ENCODE measurements at places on chromosomes 4 and X. TPM values are rescaled to one million over a fixed set of nuclear protein-coding genes. Genes with fewer than 3 reads are reported as not detected.

- no peak for DNase-seq
These were observed 71.1 kb downstream of the NSG1 start for GRCh38 chr4:4457803-4458553.

DNA sequence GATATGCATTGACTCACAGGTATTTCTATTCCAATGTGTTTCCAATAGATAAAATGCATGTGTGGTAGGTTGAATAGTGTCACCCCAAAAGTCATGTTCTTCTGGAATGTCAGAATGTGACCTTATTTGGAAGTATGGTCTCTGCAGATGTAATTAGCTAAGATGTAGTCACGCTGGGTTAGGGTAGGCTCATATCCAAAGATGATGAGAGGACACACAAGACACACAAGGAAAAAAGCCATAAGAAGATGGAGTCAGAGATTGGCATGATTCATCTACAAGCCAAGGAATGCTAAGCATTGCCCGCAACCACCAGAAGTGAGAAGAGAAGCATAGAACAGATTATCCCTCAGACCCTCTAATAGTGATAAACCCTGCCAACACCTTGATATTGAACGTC, 17.5 kb downstream of the ZNF330 start:
- no peak for DNase-seq

DNA sequence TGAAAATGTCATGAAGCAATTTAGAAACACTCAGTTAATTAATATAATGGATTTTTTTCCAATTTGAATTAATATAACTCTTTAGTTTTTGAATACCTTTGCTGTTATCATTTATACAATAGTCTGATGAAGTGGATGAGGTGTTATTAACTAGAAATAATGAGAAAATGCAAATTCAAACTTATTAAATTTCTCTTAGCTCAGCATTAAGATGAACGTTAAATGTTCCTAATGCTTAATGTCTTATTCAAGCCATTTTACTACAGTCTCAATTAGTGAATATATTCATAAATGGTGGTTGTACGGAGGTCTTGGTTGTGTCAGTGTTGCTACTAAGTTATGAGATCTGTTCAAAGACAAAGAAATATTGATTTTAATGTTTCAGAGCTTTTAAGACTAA, 186.3 kb downstream of the DTHD1 start:
- no peak for DNase-seq

GRCh38 chr4:61772126-61772525, 572.0 kb downstream of the ADGRL3 start:
- DNase-seq = no peak

DNA sequence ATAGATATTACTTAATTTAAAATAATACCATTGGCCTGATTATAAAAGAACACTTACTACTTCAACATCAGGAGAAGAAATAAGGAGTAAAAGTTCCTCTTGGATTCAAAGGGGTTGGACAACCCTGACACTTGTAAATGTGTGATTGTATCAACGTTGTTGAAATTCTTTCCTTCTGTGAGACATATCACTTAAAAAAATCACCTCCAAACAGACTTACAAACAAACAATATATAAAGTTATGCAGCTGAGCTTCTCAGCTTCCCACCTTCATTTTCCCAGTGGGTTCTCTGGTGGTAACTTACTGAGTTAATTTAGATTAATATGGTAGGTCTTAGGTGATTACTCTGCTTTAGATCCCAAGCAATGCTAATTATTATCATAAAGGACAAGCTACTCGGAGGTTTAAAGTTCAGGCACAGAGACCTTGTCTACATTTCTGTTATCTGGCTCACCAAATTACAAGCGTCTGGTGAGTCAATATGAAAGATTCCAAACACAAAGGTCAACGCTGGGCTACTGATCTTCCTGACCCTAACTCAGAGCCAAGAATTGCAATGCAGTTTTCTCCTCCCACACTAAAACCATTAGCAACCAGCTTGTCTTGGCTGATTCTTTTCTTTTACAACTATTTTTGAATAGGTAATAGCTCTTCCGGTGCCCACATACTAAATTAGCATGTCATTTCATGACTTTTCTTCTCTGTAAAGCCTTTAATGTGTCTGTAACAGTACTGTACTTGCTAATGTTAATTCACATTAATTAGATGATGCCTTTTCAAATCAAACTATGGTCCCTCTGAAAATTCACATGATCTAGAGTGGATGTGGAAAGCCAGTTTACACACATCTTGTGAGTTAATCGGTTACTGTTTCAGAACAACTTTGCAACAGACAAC, 157.6 kb downstream of the RASL11B start:
- no peak for DNase-seq

GRCh38 chrX:45479196-45479834, 278.6 kb upstream of the DIPK2B start:
- no peak for DNase-seq

- DNase-seq = no peak
These were observed 32.5 kb upstream of the TMPRSS11F start for GRCh38 chr4:68162196-68162595.

DNA sequence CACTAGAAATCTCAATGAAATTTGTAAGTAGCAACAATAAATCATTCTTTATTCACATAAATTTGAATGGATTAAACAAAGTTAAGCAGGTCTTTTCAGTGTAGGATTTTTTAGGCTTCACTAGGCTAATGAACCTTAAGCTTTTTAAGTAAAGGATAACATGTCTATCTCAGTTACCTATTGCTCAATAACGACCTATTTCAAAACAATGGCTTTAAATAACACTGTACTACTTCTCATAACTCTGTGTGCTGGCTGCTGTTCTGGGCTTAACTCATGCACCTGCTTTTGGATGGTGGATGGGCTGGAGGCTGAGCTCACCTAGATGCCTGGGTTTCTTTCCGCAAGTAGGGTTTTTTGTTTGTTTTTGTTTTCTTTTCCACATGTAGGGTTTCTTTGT, 495.0 kb upstream of the SLIT2 start:
- DNase-seq = no peak

- no peak for DNase-seq
These were observed 12.1 kb downstream of the TMEM164 start for GRCh38 chrX:110015032-110015431.

- DNase-seq = no peak
These were observed 165.7 kb upstream of the CASK start for GRCh38 chrX:42089031-42089430.

- no peak for DNase-seq
These were observed 304.5 kb downstream of the PPP3CA start for GRCh38 chr4:101042847-101043246.

- no peak for DNase-seq
These were observed 652.8 kb upstream of the FAM241A start for GRCh38 chr4:111492496-111492895.

- DNase-seq = no peak
These were observed 789.5 kb downstream of the TECRL start for GRCh38 chr4:63619771-63620170.

DNA sequence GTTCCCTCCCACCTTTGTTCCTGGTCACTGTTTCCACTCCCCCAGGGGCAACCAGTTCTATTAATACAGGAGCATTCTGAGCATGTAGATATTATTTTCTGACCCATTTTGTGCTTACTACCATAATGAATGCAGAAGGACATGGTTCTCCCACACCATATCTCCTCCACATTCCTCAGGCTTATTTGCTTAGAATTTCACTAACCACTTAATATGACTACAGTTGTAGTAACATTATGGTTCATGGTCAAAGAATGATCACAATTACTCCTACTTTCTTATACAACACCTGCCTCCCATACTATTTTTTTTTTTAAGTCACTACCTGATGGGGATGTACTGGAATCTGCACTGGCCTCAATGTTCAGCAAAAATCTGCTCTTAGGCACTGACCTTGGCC, 7.5 kb upstream of the FAM184B start:
- DNase-seq = no peak

ENOX2 gene
- 13.8 TPM for total RNA-seq

SHOX gene
- not detected for total RNA-seq

RNF212 gene
- total RNA-seq = 4.5 TPM

TRIML2 gene
- total RNA-seq = not detected
